Hematopoietic multipotent progenitor cell (in vitro differentiated cells): ENCODE measurements at places on chromosomes 6 and 20.
A peak's percentile ranks its signal among the peaks of the same experiment; 100 is the strongest.

GRCh38 chr6:106250953-106251352 is 74.6 kb downstream of the ATG5 start:
- DNase-seq = no peak

DNA sequence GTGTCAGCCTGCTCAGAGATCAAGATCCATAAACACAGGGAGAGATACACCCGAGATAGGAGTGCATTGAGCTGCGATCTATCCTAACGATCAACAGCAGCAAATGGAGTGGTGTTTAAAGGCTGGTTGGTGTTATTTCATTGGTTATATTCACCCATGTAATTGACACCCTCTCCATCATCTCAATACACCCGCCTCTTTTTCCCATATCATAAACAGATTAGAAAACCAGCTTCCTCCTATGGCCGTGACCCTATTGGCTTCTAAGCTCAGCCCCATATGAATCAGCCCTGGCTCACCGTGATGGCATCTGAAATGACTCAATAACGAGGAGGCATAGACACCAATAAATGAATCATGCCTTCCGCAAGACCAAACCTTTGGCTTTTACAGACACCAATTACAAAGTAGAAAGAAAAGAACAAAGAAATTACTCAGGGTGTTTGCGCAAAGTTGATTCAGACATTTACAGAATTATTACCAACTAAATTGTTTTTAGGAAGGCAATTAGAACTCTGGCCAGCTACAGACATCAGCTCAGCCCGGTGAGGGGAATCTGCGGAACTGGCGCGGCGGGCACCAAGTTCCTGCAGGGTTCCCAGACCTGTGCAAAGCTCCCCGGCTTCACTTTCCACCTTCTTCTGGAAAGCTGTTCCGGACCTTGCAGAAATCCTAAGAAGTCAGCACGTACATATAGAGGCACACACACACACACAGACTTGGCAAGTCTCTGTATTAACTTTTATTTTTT is 11.5 kb downstream of the PMEPA1 start:
- DNase-seq = no peak

- no peak for DNase-seq
These were observed 56.8 kb downstream of the NOL4L start for GRCh38 chr20:32528171-32528891.

DNA sequence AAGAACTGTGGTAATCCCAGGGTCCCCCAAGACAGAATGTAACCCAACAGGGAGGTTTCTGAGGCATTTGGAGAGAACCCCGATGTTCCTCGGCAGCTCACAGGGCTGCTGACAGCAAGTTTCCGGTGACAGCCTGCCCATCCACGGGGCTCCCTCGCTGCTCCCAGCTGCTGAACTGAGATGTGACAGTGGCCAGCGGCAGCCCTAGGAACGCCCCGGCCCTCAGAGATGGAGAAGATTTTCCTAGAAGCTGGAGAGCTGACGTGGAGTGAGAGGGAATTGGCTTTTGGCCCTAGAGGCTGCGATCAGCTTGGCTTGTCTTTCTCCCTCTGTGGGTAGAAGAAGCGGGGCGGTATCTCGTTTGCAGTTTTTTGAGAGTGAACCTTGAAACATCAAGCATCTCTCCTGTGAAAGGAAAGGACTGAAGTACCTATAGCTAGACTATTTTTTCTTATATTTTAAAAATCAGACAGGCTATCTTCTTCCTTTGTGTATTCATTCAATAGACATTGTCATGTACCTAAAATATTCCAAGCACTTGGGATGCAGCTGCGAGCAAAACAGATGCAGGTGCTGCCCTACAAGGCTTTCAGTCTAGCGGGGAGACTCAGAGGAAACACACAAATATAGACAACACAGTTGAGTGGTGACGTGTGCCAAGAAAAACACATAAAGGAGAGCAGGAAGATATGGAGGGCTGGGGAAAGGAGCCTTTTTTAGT is 28.4 kb upstream of the NFATC2 start:
- DNase-seq = no peak

GRCh38 chr6:55652429-55652828 is 73.4 kb upstream of the HMGCLL1 start:
- DNase-seq = no peak

- no peak for DNase-seq
These were observed 13.5 kb downstream of the BEND3 start for GRCh38 chr6:107101686-107102413.

DNA sequence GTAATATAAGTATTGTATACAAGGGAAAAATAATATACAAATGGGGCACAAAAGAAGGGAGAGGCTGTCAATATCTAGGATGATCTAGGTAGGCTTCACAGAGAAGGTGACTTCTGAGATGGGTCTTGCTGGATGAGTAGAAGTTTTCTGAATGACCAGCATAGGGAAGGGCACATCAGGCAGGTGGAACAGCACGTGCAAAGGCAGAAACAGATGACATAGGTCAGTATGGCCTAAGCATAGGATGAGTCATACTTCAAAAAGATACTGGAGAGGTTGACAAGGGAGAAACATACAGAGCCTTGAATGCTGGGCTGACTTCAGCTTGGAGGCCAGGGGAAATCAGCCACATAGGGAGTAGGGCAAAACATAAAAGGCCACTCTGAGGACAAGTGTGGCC is 31.9 kb upstream of the SIRPA start:
- DNase-seq = no peak

DNA sequence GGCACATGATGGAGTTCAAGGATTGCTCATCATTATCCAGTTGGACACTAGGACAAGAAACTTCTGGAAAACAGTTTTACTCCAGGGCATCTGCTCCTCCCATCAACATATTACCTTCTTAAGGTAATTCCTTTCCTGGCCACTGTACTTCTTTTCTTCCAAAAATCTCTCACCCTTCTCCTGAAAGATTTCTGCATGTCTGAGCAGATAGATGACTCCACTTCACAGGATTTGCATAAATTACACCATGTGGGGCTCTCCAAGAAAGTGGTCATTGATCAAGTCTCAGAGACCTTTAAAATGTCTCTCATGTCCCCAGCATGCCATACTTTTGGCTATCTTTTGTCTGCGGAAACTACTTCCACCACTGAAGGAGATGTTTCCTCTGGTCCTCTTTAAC is 103.2 kb upstream of the TNFAIP3 start:
- DNase-seq = no peak

GRCh38 chr20:11170565-11170964 is 496.8 kb upstream of the JAG1 start:
- no peak for DNase-seq

- DNase-seq = no peak
These were observed 154.8 kb downstream of the FOXC1 start for GRCh38 chr6:1764397-1764987.

GRCh38 chr20:62808211-62808865 is 3.7 kb downstream of the OGFR start:
- DNase-seq = peak; percentile 54

DNA sequence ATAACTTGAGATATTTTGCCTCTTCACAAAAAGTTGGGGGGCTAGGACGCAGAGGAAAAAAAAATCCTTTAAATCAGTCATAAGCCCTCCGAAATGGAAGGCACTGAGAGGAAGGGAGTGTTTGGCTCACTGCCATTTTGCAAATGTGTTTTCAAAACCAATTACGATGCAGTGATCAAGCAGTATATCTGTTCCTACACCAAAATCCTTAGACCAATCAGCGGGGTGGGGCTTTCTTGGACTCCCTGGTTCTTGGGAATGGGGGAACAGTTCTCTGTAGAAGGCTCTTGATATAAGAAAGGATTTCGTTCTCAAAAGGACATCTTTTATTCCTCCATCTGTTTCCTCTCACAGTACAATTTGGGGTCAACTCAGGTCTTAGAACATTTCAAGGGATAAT is 478.6 kb upstream of the JARID2 start:
- no peak for DNase-seq

DNA sequence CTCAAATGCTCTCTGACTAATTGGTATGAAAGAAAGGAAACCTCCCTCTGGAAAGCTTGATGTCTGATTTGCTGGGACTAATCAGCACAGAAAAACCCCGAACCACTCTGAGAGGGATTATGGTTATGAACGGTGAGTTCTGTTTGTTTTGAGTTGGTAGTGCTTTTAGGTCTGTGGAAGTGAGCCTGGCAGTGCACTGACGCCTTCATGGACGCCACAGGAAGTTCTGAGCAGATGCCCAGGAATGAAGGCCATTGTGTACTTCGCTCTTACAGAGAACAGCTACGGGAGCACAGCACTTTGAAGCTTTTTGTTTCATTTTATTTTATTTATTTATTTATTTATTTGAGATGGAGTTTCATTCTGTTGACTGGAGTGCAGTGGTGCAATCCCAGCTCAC is 754.1 kb downstream of the QKI start:
- no peak for DNase-seq

DNA sequence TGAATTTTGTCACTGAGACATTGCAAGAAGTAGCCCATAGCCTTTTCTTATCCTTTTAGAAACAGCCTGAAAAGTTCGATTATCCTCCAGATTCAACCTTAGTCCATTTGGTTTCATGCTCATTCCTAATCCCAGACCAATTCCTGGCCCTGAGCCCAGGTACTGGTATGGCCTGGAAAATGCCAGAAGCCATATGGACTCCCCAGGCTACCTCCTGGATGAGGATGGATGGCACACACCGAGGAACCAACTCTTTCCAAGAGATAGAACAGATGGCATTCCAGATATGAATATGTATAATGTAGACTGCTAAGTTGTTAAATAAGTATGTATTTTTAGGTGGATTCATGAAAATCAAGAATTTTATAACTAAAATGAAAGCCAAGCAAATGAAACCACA is 51.6 kb upstream of the SNAP25 start:
- DNase-seq = no peak

DNA sequence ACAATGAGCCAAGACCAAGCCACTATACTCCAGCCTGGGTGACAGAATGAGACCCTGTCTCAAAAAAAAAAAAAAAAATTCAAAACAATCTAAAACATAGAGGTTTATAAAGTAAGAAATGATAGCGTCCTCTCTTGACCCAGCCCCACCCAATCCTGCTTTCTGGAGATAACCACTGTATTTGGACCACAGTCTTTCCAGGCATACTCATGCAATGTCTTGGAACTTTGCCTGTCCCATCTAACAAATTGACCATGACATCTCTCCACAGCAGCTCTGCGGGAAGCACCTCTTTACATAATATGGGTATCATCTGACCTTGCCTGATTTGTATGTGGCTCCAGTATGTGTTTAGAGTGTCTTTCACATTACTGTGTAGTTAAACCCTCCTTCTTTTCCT is 9.1 kb upstream of the SHLD1 start:
- no peak for DNase-seq
